ENCODE measurements at places on chromosomes 2 and 18. TPM values are rescaled to one million over a fixed set of nuclear protein-coding genes. Genes with fewer than 3 reads are reported as not detected.

Gene HOXD3
- total RNA-seq = not detected

Gene ARHGEF33
- not detected for total RNA-seq

Gene SEMA4F
- 1.1 TPM for total RNA-seq

GRCh38 chr2:206212673-206213513, 53.2 kb downstream of the EEF1B2 start:
- DNase-seq = no peak

GRCh38 chr2:190526105-190526750, 8.3 kb downstream of the NEMP2 start:
- DNase-seq = no peak

- DNase-seq = no peak
Measured at GRCh38 chr2:159200498-159200897, 86.0 kb downstream of the WDSUB1 start.
